GM23248 (cell line): ENCODE measurements at places on chromosomes 16 and 17. TPM values are rescaled to one million over a fixed set of nuclear protein-coding genes. Genes with fewer than 3 reads are reported as not detected.

FBXW10 gene
- not detected in 2 replicates for polyA plus RNA-seq

TEKT5 gene
- polyA plus RNA-seq, result not detected in 2 replicates

NACA2 gene
- not detected in 2 replicates for polyA plus RNA-seq

TLCD2 gene
- polyA plus RNA-seq, result 2.2 and 2.4 TPM in 2 replicates

DOC2B gene
- 0.03 TPM in 1 of 2 replicates, not detected in the other for polyA plus RNA-seq

CCNF gene
- 9.3 and 10.5 TPM in 2 replicates for polyA plus RNA-seq

SYCE1L gene
- not detected in 2 replicates for polyA plus RNA-seq

DNA sequence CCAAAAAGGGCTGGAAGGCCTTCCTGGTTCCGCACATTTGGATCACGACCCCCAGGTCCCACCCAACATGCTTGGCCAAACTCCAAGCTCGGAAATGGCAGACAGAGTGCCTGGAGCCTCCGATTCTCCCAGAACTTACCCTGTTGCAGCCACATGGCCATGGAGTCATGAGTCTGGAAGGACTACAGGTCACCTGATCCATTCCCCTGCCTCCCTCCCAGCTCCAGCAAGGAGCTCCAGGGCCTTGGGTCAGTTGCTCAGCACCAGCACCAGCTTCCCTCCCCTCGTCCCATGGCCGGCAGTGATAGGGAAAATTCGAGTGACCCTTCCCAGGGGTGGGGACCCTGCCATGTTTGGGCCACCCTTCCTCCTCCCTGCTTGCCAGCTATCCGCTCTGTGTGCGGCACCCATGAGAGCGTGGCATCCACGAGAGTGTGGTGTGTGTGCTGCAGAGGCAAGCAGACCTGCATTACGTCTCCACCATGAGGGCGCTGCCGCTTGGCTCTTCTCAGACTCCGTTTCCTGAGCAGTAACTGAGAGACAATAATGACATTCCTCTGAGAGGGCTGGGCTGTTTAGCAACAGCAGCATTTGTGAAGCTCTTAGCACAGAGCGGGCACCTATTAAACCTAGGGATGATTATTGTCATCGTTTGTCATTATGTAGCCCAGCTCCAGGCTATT is 21.3 kb upstream of the RPL38 start:
- no peaks in the 10 kb centered on the region for H3K4me1 ChIP-seq
- DNase-seq, result no peak
- no peak overlapping the region for H3K4me3 ChIP-seq
- H3K27me3 ChIP-seq, result peaks cover 11% of the 10 kb centered on the region; the same call in 1 of the 2 replicates
- no peaks in the 10 kb centered on the region for H3K36me3 ChIP-seq

DNA sequence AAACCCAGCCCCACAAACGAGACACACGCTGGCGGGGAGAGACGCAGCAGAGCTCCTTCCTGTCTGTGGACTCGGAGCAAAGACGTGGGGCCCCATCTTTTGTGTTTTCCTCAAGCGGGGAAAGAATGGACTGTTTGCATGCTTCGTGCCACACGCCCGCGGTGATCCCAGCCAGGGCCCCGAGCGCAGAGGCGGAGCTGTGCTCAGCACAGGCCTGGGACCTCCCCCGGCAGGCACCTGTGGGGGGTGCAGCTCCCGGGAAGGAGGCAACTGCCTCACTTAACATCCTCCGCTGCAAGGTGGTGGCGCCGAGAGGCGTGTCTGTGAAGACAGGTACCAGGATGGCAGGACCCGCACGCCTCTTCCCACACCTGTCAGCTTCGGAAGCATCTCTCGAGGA is 19.1 kb downstream of the TRARG1 start:
- H3K4me1 ChIP-seq, result no peaks in the 10 kb centered on the region
- DNase-seq, result peak; percentile 44
- no peak overlapping the region for H3K27ac ChIP-seq
- H3K36me3 ChIP-seq, result no peaks in the 10 kb centered on the region

- no peak for DNase-seq
- 0 out of 2 replicates have a peak, but pooled peaks cover 3% of the 10 kb centered on the region for H3K4me1 ChIP-seq
- no peak overlapping the region for H3K27ac ChIP-seq
- no peak overlapping the region for H3K4me3 ChIP-seq
- H3K27me3 ChIP-seq, result no peaks in the 10 kb centered on the region
Measured at GRCh38 chr17:48596000-48596734, 2.6 kb upstream of the HOXB5 start.

DNA sequence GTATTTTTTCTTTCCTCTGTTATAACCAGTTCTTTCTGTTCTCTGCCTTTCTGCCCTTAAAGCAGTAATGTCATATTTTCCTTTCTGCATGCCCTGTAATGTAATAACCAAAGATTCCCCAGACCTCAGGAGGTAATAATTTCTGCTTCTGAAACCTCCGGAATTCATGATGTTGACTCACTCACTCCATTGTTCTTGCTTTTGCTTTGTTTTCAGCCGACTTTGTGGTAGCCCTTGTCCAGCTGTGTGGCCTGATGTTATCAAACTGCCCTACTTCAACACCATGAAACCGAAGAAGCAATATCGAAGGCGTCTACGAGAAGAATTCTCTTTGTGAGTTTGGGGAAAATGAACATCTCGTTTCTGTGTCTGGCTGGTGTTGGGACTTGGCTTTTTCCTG is 55.9 kb downstream of the CDK12 start:
- H3K36me3 ChIP-seq, result peaks cover 74% of the 10 kb centered on the region
- H3K27ac ChIP-seq, result no peak overlapping the region
- H3K4me1 ChIP-seq, result no peaks in the 10 kb centered on the region
- DNase-seq, result peak; percentile 28

- no peak overlapping the region for H3K4me3 ChIP-seq
- no peaks in the 10 kb centered on the region for H3K27me3 ChIP-seq
- peaks cover 5% of the 10 kb centered on the region for H3K4me1 ChIP-seq
Measured at GRCh38 chr17:44273607-44274006, 5.7 kb upstream of the SLC4A1 start.

GRCh38 chr17:9209347-9209746 is 188.0 kb downstream of the NTN1 start:
- no peak overlapping the region for H3K27ac ChIP-seq
- no peak overlapping the region for H3K4me3 ChIP-seq
- peaks cover 3% of the 10 kb centered on the region; the same call in 1 of the 2 replicates for H3K27me3 ChIP-seq
- H3K36me3 ChIP-seq, result no peaks in the 10 kb centered on the region
- DNase-seq, result no peak

GRCh38 chr17:17793378-17794214 is 43.2 kb downstream of the SREBF1 start:
- H3K4me3 ChIP-seq, result no peak overlapping the region
- H3K36me3 ChIP-seq, result no peaks in the 10 kb centered on the region
- DNase-seq, result no peak
- no peaks in the 10 kb centered on the region for H3K27me3 ChIP-seq
- H3K4me1 ChIP-seq, result no peaks in the 10 kb centered on the region
- H3K27ac ChIP-seq, result no peak overlapping the region

GRCh38 chr16:57260294-57260929 is 15.4 kb downstream of the ARL2BP start:
- H3K4me1 ChIP-seq, result peaks cover 7% of the 10 kb centered on the region
- peak overlapping the region; percentile 56 for H3K4me3 ChIP-seq
- DNase-seq, result peak; percentile 79
- no peak overlapping the region; the same call in 1 of the 2 replicates for H3K27ac ChIP-seq

DNA sequence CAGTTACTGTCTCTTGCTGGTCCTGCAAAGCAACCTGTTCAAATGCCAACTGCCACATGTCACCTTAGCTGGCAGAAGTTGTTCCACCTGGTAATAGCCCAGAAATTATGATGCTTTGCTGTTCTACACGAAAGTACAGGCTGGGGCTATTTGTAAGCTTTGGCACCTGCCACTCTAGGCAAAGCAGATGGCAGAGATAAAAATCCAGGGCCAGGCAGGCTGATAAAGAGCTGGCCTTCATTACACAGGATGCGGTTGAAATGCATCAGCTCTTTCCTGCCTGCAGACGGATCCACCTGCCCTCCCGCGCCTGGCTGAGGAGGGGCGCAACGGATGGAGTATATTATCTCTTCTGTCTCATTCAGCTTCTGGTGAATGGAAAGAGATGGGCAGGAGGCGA is 29.3 kb upstream of the KDM8 start:
- no peak overlapping the region for H3K27ac ChIP-seq
- no peaks in the 10 kb centered on the region for H3K27me3 ChIP-seq
- no peak overlapping the region for H3K4me3 ChIP-seq

DNA sequence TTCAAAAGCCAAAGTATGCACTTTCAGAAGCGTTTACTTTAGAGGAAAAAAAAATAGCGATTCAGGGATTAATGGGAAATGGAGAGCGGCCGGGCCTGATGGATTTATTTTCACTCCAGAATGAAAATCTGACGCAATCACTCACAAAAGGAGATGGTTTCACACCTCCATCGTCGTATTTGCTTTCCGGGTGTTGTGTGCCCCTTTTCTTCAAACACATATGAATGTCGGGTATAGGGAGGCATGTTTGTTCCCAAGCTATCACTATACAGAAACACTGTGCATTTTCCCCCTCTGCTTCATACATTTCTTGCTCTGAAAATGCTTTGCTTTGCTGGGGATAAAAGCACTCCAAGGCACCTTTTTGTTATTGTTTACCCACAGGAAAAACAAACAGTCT is 562.2 kb upstream of the ZFHX3 start:
- no peak overlapping the region for H3K4me3 ChIP-seq
- peaks cover 15% of the 10 kb centered on the region; the same call in 1 of the 2 replicates for H3K27me3 ChIP-seq
- H3K27ac ChIP-seq, result no peak overlapping the region
- no peak for DNase-seq

DNA sequence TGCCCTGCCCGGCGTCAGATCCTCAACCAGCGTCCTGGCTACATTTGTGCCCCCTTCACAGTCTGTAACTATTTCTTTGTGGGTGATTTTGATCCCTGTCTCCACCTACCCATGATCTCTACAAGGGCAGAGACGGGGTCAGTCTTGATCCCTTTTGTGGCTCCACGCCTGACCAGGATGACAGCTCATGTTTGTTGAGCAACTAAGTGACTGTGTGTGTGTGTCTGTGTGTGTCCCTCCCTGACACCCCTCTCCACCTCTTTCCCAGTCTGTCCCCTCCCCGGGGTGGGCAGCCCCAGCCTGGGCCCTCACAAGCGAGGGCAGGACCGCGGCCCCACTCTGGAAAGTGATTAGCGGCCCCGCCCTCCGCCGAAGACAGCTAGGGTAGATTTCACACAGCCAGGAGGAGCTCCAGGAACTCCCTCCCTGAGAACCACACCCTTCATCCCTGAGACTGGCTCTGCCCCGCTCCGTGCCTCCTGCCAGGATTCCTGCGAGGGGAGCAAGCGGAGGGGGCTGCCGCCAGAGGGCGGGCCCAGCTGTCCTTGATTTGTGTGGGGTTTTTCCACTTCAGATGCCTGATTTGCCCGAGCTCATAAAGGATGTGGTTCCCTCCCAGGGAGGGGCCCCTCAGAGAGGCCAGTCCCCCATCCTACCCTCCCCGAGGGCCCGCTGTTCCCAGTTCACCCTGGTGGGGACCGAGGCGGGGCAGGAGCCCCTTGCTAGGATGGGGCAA is 5.3 kb upstream of the HS3ST6 start:
- DNase-seq, result peak; percentile 70
- no peaks in the 10 kb centered on the region for H3K36me3 ChIP-seq
- H3K4me3 ChIP-seq, result no peak overlapping the region

DNA sequence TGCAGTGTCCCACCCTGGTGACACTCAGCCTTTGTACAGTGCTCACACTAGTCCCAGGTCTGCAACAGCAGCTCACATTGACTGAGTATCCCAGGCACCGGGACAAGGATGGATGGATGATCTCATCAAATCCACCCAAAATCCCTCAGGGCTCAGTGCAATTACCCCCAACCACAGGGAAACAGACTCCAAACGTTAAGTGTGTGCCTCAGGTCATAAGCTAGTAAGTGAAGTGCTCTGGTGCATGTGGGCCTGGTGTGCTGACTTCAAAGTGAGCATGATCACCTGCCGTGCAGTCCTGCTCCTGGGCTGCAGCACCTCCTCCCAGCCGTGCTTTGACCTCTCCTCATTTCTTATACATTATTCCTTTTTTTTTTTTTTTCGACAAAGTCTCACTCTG is 31.2 kb upstream of the CD300E start:
- H3K36me3 ChIP-seq, result no peaks in the 10 kb centered on the region
- H3K27ac ChIP-seq, result no peak overlapping the region
- DNase-seq, result no peak
- H3K27me3 ChIP-seq, result peaks cover 51% of the 10 kb centered on the region

DNA sequence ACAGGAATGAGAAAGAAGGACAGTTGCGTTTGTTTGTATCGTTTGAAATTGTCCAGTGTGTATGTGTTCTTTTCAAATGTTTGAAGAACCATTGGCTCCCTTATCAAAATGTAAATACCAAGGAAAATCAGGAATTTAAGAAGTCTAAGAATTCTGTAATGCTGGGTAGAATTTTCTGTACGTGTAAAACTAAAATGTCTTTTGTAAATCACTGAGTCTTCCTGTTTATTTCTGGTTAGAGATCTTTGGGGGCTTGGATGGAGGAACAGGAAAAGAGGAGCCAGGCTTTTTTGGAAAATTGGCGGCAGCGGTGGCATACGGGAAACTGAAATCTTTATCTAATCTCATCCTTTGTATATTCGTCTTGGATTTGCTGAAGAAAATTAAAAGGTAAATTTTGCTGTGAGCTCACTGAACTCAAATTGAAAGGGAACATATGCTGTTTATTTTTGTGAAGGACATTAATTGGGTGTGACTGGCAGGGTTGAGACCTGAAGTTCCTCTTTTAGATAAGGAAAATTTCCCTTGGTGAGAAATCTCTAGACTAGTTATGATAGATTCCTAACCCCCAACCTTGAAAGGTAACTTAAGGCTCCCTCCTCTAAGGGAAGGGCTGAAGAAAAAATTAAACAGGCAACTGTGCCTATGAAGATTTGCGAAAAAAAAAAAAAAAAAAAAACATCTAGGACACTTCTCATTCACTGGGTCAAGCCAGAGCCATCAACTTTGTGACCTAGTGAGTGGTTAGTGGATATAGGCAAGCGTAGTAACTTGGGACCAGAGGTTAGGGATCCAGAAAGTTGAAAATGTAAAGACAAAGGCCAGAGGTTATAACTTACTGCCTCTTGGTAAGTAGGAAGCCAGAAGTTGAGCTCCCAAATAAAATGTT is 10.8 kb downstream of the TAT start:
- H3K4me3 ChIP-seq, result peak overlapping the region; percentile 80; the same call in 1 of the 2 replicates
- no peaks in the 10 kb centered on the region for H3K36me3 ChIP-seq
- peak overlapping the region; percentile 59; the same call in 1 of the 2 replicates for H3K27ac ChIP-seq
- H3K4me1 ChIP-seq, result no peaks in the 10 kb centered on the region
- H3K27me3 ChIP-seq, result no peaks in the 10 kb centered on the region

DNA sequence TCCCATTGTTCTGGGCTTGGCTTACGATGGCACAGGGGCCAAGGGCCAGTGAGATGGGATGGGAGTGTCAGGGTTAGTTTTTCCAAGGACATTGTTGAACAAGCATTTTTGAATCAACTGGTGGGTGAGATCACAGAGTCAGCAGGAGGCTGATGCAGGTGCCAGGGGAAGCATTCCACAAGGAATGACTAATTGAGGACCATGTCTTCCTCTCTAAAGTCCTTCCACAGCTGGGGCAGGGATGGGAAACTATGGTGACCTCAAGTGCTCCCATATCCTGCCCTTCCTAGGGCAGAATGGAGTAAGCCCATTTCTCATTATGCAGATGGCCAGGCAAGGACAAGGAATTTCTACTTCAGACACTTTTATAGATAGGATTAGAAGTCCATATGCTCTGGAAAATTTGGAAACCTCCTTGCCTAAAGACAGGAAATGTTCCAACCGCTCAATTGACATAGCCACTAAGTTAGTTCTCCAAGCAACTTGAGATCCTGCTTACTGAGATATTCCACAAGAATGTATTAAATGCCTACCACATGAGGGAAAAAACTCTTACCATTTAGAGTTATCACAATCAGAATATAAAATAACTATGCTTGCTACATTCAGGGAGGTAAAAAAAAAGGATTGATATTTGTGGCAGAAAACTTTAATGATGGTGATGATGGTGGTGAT is 21.2 kb upstream of the ENGASE start:
- no peak overlapping the region for H3K27ac ChIP-seq
- no peaks in the 10 kb centered on the region for H3K27me3 ChIP-seq
- H3K4me3 ChIP-seq, result no peak overlapping the region
- DNase-seq, result peak; percentile 56
- no peaks in the 10 kb centered on the region for H3K4me1 ChIP-seq
- H3K36me3 ChIP-seq, result no peaks in the 10 kb centered on the region
